Hematopoietic multipotent progenitor cell treated with erythropoietin and hydrocortisone succinate and interleukin-3 and kit ligand, for 4 days (in vitro differentiated cells): ENCODE measurements at places on chromosomes 16 and 17.
A peak's percentile ranks its signal among the peaks of the same experiment; 100 is the strongest.

- DNase-seq = peak; percentile 68
Measured at GRCh38 chr17:4956493-4957061, 5.7 kb downstream of the ENO3 start.

DNA sequence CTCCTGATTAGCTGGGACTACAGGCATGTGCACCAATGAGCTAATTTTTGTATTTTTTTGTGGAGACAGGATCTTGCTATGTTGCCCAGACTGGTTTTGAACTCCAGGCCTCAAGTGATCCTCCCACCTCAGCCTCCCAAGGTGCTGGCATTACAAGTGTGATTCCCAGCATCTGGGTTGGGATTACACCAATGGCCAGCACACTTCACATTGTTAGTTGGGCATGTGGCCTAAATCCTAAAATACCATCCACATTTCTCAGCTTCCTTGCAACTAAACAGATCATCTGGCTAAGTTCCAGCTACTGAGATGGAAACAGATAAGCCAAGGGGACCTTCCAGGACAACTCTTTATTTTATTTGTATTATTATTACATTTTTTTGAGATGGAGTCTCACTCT lies 9.9 kb downstream of the RABEP2 start:
- no peak for DNase-seq

DNA sequence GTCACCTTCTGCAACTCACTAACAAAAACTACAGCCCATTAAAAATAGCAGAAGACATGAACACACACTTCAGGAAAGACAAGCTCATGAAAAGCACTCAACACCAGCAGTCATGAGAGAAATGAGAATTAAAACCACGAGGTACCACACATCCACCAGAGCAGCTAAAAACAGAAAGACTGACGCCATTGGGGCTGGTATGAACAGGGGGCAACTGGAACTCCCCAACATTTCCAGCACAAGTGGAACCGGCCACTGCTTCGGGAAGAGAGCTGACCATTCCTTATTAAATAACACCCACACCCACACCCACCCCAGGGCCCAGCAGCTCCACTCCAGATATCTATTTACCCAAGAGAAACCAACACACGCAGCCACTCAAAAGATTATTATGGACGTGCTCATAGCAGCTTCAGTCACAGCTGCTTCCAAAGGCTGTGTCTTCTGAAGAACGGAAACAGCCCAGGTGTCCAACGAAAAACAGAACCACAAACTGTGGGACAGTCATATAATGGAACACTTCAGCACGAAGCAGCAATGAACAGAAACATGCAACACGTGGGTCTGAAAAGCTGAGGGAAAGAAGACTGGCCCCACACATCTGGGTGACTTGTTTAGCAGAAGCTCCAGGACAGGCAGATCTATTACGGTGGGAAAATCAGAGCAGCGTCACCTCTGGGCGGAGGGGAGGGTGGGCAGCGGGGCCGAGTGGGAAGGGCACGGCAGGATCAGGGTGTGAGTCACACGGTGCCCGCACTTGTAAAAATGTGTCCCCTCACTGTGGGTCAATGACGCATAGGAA lies 41.1 kb downstream of the KLHDC4 start:
- DNase-seq = no peak

DNA sequence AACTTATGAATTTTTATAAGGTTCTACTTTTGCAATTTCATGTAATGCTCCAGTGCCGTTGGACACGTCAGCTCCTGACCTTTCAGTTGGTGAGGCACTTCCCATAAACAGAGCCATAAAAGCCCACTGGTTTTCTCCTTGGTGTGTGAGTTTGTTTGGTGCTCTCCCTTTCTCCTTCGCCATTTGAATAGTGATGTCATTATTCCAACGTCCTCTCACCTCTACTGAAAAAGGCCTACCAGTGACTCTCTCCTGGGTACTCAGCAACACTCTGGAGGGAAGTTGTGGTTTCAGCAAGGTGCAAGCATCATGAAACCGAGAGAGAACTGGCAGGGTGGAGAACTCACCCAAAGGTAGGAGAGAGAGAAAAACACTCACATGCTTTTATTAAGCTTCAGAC lies 29.6 kb upstream of the HNF1B start:
- DNase-seq = no peak

DNA sequence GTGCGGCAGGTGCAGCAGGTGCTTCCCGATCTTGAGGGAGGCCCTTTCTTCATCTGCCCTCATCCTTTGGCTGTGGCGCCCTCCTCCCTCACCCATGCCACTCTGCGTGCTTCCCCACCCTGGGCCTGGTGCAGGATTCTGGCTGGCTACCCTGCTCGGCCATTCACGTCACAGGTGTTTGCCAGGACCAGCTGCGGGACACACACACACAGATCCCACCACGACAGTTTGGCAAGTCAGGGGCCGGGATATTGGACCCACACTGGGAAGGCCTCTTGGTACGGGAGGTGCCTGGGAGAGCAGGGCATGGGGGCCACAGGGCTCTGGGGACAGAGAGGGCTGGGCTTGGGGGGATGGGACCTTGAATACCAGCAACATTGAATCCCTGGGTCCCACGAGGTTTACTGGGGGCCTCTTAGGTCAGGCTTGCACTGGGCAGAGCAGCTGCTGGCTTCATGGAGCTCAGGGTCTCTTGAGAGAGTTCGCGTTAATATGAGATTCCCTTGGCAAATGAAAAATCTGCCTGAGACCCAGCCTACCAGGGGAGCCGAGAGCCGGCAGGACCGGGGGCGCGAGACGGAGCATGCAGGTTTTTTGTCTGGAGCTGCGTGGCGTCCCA lies 15.1 kb downstream of the ADCY7 start:
- DNase-seq = no peak

DNA sequence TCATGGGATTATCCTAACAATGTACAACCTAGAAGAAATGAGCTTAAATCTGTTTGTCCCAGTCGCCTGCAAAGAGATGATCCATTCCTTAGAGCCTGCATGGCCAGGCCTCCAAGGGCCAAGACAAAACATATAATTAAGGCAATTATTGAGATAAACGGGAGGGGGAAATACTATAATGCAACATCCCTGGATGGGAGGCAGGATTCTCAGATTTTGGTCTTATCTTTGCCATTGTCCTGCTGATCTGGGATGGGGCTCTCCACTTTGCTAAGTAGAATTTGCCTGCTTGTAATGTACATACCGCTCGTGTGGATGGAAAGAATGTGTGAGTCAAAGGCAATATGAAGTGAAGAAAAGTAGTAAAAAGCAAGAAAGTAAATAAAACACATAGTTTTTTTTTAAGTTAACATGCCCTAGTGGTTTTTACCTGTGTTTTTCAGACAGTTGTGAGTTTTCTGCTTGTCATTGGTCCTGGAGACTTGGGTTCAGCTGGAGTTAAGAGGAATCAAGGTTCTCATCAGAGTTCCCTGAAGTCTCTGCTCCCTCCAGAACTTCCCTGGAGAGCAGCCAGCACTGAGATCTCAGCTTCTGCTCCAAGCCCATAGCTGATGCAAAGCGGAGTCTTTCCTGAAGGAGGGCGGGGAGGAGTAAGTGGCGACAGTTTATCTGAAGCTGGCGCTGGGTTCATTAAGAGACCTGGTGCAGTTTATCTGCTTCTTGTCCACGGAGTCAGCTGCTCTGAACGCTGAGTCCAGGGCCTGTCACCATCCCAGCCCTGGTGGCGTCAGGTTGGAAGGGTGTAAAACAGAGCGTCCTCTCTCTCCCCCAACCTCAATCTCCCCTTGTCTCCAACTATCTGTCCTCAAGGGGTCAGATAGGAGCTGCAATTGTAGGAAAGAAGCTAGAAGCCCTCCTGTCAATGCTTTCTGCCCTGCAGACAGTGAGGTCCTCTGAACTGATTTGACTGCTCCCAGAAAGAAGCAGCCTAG lies 30.1 kb downstream of the HOXB1 start:
- DNase-seq = peak; percentile 76

DNA sequence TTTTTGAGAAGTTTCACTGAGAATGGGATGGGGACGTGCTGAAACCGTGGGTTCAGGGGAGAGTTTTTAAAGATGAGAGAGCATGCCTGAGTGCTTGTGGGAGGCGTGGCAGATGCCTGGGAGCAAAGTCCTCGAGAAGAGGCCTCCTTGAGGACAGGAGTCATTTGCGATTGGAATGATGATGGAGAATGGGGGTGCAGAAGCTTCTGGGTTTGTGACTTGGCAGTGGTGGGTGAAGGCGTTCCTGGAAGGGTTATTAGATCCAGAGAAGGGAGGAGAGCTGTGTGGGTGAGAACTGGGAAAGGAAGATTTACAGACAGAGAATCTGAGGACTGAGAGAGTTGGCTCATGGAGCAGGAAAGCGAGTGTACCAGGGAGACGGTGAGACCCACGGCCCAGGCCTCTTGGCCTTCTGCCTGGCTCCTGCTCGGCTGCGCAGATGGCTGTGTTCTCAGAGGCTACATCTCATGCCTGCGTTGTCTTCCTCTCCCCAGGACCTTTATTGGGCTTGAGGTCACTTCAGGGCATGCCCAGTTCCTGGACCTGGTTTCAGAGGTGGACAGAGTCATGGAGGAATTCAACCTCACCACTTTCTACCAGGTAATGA lies 8.6 kb upstream of the MMP15 start:
- no peak for DNase-seq
